Panc1 (cell line): ENCODE measurements at places on chromosomes 12 and 14. TPM values are rescaled to one million over a fixed set of nuclear protein-coding genes. Genes with fewer than 3 reads are reported as not detected.

GRCh38 chr14:80681651-80682050, 259.9 kb downstream of the CEP128 start:
- no peak for DNase-seq

The LRR1 gene
- 23.3 TPM for total RNA-seq

DNA sequence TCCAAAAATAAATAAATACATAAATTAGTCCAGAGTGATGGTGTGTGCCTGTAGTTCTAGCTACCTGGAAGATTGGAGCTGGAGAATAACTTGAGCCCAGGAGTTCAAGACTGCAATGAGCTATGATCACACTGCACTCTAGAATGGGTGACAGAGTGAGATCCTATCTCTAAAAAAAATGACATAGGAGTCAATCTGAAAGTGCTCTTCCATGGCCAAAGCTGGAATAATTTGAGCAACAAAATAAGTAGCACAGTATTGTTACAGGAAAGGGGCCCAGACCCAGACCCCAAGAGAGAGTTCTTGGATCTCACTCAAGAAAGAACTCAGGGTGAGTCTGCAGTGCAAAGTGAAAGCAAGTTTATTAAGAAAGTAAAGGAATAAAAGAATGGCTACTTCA, 24.9 kb upstream of the SLC7A8 start:
- no peak for DNase-seq

DNA sequence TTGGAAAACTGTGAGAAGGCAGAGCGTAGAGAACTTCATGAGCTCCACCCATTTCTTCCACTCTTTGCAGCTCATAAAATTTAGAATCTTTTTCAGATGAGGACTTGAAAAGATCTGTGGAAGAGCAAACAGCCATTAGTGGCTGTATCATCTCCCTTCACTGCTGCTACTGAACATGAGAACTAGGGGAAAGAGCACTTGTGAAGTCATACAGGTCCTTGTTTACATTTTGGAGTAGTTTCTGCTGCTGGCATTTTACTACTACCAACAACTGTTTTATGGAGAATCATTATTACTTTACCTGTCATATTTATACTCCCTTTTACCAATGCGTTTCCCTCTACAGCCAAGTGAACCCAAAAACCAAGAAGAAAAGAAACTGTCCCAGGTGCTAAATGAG, 41.0 kb downstream of the RPGRIP1 start:
- no peak for DNase-seq

GRCh38 chr14:79057333-79057732, 887.2 kb downstream of the NRXN3 start:
- no peak for DNase-seq

The WDR89 gene
- total RNA-seq, result 13.0 TPM

GRCh38 chr14:99679543-99679942, 4.6 kb upstream of the CYP46A1 start:
- no peak for DNase-seq

GRCh38 chr12:52149651-52150241, 42.1 kb downstream of the KRT80 start:
- no peak for DNase-seq

DNA sequence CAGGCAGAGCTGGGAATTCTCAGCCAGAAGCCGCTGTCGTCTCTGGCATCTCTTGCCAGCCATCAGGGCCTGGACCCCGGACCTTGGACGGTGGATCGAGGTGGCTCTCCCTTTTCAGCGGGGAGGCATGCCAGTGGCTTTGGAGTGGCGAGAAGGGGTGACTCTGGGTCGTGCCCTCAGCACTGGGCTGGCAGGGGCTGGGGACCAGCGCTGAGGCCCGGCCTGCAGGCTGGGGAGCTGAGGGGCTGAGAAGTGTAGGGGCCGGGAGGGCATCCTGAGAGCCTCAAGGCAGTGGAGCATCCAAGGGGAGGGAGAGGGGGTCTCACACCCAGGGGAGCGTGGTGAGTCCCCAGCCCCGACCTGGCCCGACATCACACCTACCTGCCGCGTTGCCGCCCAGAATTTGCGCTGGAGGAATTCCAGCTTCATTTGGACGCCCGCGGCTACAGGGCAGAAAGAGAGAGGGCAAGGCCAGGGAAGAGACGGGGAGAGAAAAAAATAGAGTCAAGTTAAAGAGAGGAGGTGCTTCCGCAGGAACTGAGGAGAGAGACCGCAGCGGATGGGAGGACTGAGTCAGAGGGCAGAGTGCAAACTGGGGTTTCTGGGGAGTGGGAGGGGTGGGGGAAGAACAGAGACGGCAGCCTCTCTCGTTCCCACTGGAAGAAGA, 9.0 kb upstream of the LRTM2 start:
- no peak for DNase-seq

DNA sequence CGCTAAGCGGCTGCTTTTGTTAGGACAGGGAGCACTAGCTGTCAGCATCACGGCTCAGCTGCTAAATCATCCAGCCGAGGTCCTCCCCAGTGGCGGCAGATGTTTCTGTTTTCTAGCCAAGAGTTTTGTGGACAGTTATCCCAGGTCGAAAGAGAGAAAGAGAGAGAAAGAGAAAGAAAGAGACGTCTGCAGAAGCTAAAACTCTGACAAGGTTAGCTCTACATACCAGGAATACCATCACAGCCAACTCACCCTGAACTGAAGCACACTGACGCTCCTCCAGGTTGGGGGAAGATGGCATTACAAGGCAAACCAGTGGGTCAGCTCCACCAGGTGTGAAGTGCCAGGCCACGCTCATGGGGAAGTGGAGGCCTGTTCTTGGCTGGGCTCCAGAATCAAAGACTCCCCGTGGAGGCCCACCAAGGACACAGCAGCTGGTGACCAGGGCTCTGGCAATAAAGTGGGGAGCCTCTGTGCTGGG, 64.9 kb upstream of the DICER1 start:
- no peak for DNase-seq

- no peak for DNase-seq
These were observed 7.6 kb downstream of the ISCA2 start for GRCh38 chr14:74501135-74501614.

- DNase-seq, result no peak
These were observed 39.1 kb downstream of the NT5DC3 start for GRCh38 chr12:103801709-103802585.

- DNase-seq, result no peak
These were observed 1.3 kb upstream of the ATP5MC2 start for GRCh38 chr12:53677016-53677799.

DNA sequence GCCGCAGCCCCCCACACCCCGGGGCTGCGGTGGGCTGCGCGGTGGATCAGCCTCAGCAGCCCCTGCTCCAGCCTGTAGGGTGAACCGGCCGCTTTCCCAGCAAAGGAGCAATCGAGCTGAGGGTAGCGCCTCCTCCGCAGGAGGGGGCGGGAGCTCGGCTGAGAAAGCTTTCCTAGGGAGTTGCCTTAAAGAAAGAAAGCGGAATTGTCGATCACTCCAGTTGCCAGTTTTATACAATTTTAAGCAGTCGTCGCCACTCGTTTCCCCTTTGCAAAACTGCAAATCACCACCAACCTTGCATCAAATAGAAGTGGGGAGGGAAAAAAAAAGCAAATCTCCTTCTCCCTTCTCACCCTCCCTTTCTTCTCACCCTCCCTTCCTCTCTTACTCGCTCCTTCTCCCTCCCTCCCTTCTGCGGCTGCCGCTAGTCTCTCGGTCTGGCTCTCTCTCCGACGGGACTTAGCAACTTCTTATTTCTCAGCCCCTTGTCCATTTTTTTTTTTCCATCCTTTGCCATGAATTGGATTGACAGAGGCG, at the start of gene PDE3A:
TSS of gene PDE3A (plus strand) at position 424 of the 537 bp plus-strand sequence. CDS start 748 bp downstream, outside the sequence.
- DNase-seq, result no peak

DNA sequence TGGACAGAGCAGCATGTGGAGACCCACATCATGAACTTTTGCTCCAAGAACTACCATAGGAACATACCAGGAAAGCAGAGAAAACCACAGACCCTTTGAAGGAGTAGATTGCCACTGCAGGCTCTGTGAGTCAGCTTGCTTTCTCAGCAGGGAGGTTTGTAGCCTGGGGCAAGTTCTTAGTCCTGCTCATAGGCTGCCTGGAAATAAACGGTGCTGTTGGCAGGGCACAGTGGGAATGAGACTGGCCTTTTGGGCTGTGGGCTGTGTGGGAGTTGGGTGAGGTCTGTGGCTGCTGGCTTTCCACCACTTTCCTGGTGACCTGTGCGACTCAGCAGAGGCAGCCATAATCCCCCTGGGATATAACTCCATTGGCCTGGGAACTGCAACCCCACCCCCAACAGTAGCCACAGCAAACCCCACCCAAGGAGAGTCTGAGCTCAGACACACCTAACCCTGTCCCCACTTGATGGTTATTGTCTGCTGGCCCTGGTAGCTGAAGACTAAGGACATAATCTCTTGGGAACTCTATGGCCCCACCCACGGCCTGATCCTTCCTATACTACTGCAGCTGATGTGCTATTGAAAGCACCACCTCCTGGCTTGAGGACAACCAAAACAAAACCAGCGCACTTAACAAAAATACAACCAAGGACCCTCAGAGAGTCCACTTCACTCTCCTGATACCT, 192.1 kb upstream of the GARIN6 start:
- DNase-seq, result no peak

The RBP5 gene
- total RNA-seq, result not detected

The AQP6 gene
- total RNA-seq, result 0.31 TPM

The OLR1 gene
- 0.74 TPM for total RNA-seq
